ENCODE measurements at places on chromosomes 5 and 9. TPM values are rescaled to one million over a fixed set of nuclear protein-coding genes. Genes with fewer than 3 reads are reported as not detected.
A peak's percentile ranks its signal among the peaks of the same experiment; 100 is the strongest.

- no peaks in the 10 kb centered on the region for H3K36me3 ChIP-seq
- H3K4me3 ChIP-seq: no peak overlapping the region
- H3K4me1 ChIP-seq: no peaks in the 10 kb centered on the region
- no peaks in the 10 kb centered on the region for H3K27me3 ChIP-seq
Observed at GRCh38 chr5:103474677-103475076, 87.9 kb downstream of the NUDT12 start.

IL7R gene
- 0.56 TPM for total RNA-seq

DNA sequence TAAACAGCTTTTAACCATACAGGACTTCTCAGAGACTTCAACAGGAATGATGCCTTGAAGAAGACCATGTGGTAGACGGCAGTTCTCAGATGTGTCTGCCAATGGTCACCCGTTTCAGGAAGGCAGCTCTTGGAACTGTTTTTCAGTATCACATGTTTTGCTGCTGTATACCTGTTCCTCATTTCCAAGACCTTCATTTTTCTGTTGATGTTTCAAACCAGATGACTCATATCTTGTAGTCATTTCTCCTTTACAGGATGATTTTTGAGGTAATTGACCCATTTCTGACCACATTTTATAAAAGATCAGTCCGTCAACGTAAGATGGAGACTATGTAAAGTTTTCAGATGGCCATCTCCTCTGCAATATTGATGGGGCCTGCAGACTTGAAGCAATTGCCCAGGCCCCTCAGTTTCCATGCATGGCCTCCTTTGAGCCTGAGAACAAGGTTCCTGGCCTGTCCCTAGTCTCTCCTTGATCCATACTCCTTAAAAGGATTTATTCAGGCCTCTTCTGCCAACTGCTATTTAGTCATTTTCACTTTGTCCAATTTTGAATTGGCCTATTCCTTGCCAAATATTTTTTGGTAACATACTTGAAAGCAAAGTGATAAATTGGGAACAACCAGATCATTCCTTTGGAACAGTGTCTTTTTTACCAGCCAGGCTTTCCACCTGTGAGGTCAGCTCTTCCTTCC, 128.6 kb downstream of the PDZD2 start:
- H3K27me3 ChIP-seq: no peaks in the 10 kb centered on the region
- DNase-seq: no peak
- no peaks in the 10 kb centered on the region for H3K4me1 ChIP-seq
- H3K36me3 ChIP-seq: no peaks in the 10 kb centered on the region

PRRC2B gene
- 67.4 TPM for total RNA-seq

DNA sequence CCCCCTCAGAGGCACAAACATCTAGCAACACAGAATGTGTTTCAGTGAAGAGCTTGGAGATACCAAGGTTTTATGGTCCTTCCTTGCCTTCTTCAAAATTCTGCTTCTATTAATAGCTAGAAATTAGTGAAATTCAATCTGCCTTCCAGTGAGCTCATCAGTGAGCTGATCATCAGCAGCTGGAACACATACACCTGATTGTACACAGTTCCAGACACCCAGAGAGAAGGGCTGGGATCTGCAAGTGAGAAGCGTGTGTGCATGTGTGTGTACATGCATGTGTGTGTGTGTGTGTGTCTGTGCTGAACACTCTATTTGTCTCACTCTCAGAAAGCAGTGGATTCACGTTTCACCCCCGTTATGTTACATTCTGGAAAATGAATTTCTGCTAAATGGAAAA, 28.5 kb downstream of the CFAP90 start:
- H3K27ac ChIP-seq: no peak overlapping the region
- no peak overlapping the region for H3K4me3 ChIP-seq
- no peaks in the 10 kb centered on the region for H3K36me3 ChIP-seq

PCDHGA2 gene
- total RNA-seq: 1.6 TPM

DNA sequence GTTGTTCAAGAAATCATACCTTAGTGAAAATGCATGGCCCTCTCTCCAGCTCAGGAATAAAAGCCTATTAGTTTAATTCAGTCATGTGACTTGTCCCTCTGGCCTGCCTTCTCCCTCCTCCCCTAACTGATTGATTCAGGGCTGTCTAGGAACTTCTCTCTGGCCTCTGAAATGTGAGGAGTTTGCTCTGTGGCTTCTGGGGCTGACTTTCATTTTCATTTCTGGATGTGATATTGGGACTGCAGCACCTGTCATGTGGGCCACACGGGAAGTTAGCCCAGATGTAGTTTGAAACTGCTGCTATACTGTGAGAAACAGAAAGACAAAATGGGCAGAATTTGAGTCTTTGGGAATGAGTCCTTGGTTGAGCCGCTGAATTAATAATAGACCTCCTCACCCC, 44.8 kb downstream of the PARP8 start:
- H3K27ac ChIP-seq: no peak overlapping the region
- H3K27me3 ChIP-seq: no peaks in the 10 kb centered on the region
- no peaks in the 10 kb centered on the region for H3K4me1 ChIP-seq
- peak overlapping the region; percentile 5 for H3K4me3 ChIP-seq
- DNase-seq: no peak

DNA sequence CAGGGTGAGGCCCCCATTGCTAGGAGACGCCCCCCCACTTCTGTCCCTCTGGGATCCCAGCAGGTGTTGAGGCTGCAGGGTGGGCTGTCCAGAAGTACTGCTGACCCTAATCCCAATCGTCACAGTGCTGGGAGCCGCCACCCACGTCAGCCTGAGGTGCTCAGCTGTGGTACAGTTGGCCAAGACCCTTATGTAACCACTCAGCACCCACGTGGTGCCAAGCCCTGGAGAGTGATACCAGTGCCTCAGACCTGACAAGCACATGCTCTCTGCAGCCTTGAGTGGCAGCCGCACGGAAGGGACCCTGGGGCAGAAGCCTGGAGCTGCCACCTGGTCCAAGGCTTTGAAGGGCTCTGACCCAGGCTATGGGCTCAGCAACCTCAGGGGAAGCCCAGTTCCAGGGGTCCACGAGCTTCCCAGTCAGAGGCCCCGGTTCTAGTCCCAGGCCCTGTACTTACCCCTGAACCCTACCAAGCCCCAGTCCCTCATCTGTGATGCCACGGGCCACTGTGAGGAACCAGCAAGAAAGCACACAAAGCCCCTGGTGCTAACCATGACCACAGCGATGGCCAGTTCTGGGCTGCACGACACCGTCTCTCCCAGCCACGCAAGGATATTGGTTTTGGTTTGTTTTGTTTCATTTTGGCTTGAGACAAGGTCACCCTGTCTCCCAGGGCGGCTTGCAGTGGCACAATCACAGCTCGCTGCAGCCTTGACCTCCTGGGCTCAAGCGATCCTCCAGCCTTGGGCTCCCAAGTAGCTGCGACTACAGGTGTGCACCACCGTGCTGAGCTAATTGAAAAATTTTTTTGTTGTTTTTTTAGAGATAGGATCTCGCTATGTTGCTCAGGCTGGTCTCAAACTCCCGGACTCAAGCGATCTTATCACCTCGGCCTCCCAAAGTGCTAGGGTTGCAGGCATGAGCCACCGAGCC, 50.7 kb downstream of the DBH start:
- H3K27me3 ChIP-seq: no peaks in the 10 kb centered on the region
- no peaks in the 10 kb centered on the region for H3K4me1 ChIP-seq
- peak; percentile 11 for DNase-seq
- H3K36me3 ChIP-seq: no peaks in the 10 kb centered on the region

All from pancreas (tissue), 10 donors.